ENCODE measurements at places on chromosomes 16 and 17.
A peak's percentile ranks its signal among the peaks of the same experiment; 100 is the strongest.

DNA sequence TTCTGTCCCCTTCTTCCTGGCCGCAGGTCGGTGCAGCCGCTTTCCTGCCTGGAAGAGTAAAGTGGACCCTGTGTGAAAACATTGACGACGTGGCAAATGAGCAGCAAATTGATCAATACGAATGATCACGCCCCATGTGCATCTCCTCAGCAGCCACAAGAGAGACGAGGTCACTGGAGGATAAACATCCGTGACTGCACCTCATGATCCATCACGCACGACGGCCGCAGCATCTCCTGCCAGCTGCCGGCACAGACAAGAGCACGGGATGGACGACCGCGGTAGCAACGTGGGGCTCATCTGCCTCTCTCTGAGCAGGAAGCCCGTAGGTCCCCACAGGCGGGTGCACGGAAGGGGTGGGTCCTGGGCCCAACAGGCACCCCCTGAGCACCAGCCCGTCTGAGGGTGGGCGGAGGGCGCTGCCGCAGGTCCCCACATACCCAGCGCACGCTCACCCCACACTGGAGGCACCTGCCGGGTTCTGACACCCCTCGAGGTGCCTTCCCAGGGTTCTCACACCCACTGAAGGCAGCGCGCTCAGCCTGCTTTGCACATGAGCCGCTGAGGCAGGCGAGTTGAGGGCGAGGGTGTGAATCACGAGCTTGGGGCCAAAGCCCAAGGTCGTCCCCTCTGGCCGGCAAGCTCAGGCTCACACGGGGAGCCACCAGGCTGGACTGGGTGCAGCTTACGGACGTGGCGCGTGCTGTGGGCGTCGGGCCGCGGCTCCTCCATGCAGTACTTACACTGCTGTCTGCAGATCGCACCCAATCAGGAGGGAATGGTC is 12.3 kb upstream of the CDH15 start:
- no peak for DNase-seq

- DNase-seq: no peak
These were observed 9.9 kb upstream of the KDM8 start for GRCh38 chr16:27193300-27193990.

DNA sequence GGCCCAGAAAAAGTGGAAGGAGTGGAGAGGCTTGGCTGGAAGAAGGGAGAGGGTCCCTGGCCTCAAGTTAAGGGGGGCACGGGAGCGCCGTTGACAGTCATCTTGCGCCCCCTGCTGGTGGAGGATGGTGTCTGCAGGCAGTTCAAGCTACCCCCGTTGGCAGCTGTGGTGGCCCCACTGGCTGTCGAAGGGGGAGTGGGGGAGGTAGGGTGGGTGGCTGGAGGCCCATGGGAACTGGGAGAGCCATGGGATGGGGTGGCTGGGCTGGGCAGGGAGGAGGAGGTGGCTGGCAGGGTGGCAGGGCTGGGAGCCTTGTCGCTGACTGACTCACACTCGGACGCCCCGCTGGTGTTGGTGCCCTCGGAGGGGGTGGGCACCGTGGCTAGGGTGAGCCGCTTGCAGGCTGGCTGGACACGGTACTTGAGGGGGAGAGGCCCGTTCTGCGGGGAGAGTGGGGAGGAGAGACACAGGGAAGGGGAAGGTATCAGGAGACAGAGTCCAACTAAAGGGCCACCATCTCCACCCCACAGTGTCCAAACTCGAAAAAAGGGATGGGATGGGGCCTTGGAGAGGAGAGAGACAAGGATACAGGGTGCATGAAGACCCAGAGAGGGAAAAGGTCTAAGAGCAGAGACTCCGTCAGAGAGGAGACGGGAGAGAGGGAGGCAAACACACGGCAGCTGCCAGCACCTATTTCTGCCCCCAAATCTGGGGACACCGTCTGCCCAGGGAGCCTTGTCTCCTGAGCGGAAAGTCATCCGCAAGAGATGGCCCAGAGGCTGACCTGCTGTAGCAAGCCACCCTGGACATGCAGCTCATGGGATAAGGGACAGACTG is 5.2 kb downstream of the CISD3 start:
- DNase-seq: peak; percentile 53

DNA sequence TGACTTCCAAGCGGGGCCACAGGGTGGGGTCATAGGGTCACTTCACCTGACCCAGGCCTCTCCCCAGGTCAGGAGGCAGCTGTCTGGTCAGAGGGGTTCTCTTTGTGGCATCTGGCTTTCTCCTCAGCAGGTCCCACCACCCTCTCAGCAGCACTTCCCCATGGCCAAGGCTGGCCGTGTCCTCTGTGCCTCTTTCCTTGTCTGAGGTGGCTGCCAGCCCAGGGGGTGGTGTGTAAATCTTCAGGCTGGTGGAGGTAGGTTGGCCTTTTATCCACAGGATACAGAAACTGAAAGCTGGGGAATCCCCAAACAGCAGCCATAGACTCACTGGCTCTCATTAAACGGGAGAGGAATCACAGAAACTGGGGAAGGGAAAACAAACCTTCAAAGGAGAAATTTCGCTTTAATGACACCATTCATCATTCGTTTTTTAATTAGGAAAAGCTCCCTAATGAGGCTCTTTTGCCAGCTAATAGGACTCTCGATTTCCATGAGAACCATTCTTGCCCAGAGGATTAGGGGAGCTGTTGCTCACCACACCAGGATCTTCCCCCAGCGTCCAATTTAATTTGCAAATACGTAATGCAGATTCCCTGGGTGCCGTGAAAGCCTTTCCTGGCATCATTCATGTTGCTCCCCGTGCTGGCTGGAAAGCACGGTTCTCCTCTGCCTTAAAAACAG is 18.0 kb downstream of the C17orf75 start:
- DNase-seq: peak; percentile 37

GRCh38 chr17:51180486-51180885 is 14.3 kb downstream of the NME2 start:
- no peak for DNase-seq

DNA sequence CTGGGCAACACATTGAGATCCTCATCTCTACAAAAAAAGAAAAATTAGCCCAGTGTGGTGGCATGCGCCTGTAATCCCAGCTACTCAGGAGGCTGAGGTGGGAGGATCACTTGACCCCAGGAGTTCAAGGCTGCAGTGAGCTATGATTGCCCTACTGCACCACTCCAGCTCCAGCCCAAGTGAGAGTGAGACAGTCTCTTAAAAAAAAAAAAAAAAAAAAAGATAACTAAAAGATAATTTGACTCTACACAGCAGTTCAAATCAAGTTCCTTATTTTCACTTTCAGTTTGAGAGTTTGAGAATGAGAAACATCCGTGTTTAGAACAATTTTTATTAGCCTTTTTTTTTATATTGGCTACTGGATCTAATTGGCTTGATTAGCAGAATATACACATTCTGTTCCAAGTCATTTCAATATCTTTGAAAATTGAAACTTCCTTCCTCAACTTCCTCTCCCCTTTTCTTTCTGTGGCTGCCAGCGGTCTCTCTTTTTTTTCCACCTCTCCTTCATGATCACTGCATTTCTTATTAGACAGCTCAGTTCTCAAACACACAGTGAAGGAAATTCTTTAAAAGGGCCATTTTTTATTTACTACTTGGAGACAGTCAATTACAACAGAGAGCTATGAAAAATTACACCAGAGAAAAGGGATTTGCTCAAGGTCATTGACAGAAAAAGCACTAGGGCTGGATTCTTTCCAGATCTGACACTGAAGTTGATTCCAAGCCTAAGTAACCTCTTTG is 4.5 kb upstream of the ACSF2 start:
- peak; percentile 17 for DNase-seq

GRCh38 chr17:54237911-54238515 is 415.3 kb downstream of the KIF2B start:
- DNase-seq: no peak

DNA sequence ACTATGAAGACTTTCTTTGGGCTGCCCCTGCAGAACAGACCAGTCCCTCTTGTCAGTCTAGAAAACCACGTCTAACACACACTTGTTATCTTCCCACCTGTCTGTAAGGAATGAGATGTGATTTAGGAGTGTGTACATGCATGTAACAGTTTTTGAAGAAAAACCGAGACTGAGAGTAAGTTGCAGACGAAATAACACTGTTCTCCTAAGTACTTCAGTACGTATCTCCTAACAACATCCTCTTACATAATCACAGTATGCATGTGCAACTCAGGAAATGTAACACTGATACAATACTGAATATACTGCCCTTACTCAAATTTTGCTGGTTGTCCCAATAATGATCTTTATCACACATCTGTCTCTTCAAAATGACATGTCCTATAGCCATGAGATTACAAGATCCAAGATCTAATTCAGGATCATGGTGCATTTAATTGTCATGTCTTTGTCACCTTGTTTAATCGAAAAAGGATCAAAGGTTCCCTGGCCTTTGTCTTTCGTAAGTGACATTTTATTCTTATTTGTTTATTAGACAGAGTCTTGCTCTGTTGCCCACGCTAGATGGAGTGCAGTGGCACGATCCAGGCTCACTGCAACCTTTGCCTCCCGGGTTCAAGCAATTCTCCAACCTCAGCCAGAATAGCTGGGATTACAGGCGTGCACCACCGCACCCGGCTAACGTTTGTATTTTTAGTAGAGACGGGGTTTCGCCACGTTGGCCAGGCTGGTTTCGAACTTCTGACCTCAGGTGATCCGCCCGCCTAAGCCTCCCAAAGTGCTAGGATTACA is 25.6 kb downstream of the CREBBP start:
- no peak for DNase-seq

- no peak for DNase-seq
These were observed at the start of gene SHISA6 for GRCh38 chr17:11240841-11241610. Gene SHISA6 (plus strand): TSS chr17:11241213.

- DNase-seq: no peak
These were observed 28.5 kb downstream of the MXRA7 start for GRCh38 chr17:76682296-76682695.

GRCh38 chr17:3004150-3004801 is 59.1 kb downstream of the OR1D5 start:
- peak; percentile 34 for DNase-seq

- DNase-seq: no peak
These were observed 797 bp downstream of the PRCD start for GRCh38 chr17:76540381-76541300.

GRCh38 chr16:47019568-47019967 is 46.1 kb upstream of the DNAJA2 start:
- DNase-seq: no peak

GRCh38 chr17:59406808-59407381 is 75.4 kb downstream of the YPEL2 start:
- DNase-seq: no peak

GRCh38 chr16:69073181-69073702 is 32.2 kb upstream of the HAS3 start:
- DNase-seq: no peak

DNA sequence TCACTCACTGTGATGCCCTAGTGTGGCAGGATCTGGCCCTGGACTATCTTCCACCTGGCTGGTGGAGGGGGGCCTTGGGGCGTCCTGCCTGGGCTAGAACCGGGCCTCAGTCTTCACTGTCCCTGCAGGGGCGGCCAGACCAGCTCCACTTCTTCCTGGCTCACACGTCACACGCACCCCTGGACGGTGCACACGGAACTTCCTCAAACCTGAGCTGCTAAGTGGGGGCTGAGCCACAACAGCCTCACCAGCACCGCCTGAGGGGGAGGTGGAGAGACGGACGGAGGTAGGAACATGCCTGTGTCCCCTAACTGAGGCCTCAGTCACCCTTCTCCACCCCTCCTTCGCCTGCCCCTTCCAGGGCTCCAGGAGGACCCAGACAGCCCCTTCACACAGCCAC is 36.6 kb downstream of the TIMM22 start:
- DNase-seq: no peak

- no peak for DNase-seq
These were observed 763 bp upstream of the TOM1L1 start for GRCh38 chr17:54899721-54900456.

GRCh38 chr16:3651461-3652372 is 2.8 kb upstream of the DNASE1 start:
- no peak for DNase-seq

- no peak for DNase-seq
These were observed 343.0 kb upstream of the ZFHX3 start for GRCh38 chr16:73390936-73391335.

DNA sequence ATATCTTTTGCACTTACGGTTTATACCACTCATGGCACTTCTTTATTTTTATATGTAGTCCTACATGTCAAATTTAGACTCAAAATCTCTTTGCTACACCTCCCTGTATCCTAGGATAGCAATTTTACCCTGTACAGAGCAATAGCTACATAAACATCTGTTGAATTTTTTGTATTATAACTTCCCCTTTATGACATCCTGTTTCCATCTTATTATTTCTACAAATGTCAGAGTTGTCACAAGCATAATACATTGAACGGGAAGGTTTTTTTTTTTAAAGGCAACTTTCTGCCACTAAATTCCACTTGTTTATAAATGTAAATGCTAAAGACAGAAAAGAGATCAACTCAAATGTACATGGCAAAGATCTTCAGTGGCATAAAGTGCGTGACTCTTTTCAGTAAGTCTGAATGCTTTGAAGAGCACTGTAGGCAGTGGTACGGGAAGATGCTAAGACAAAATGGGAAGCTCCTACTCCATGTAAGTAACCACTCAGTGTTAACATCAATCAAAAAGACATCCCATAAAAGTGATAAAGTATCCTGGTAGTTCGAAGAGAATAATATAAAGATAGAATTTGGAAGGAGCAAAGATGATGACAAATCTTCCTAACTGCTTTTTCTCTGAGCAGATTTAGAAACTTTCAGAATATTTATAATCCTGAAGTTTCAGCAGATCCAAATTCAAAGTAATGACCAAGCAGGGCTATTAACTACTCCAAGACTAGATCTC is 26.8 kb downstream of the GNA13 start:
- DNase-seq: no peak

DNA sequence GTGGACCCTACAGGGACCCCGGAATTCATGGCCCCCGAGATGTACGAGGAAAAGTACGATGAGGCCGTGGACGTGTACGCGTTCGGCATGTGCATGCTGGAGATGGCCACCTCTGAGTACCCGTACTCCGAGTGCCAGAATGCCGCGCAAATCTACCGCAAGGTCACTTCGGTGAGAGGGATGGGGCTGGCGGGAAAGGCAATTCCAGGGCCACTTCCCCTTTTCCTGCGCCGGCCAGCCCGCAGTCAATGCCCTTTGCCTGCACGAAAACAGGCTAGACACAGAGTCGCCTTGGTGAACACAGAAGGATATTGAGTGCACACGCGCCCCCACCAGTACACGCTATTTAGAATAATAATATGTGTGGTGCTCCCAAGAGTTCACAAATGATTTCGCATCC is 4.0 kb downstream of the WNK4 start:
- DNase-seq: no peak

DNA sequence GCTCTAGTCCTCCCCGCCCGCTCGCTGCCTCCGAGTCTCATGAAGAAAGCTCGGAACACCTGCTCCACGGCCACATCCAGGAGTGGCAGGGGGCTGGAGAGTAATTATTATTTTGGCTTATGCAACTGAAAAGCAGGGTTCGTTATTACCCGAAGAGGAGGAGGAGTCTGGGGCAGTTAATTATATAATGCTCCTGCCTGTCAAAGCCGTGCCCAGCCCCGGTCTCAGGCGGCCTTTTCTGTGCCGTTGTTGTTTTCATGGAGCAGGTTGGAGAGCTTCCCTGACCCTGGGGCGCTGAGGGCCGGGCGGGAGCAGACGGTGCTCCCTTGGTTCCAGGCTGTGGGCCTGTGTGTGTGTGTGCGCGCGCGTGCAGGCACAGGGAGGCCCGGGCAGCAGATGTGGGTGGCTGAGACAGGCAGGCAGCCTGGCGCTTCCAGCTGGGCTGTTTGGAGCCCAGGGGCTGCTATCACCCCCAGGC is 2.4 kb downstream of the JPH3 start:
- no peak for DNase-seq

- DNase-seq: no peak
These were observed 124.3 kb downstream of the NPIPB5 start for GRCh38 chr16:22634954-22635353.
